ENCODE measurements at places on chromosomes 5 and 9. TPM values are rescaled to one million over a fixed set of nuclear protein-coding genes. Genes with fewer than 3 reads are reported as not detected.

DNA sequence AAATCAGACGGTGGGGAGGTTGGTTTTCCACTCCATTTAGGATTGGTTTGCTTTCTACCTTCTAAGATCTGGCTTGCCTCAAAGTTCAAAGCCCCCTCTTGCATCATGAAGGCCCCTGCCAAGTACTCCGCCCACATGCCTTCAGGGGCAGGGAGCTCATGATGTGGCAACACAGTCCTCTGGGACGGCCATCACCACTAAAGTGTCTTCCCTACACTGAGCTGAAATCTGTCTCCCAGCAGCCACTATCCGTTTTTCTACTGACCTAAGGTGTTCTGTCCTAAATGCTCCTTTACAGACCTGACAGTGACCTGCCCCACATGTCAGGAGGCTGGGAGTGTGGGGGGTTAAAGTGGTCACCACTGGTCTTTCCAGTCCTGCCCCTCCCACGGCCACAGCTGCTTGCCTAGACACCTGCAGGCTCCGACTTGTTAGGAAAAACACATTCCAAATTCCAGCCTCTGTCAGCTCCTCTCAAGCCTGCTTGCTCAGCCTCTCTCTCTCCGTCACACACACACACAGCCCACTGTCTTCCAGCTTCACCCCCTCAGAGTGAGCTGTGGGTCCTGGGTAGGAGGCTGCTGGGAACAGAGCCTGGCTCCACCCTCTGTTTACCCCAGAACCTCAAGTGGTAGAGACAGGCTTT, 44.9 kb downstream of the SHB start:
- DNase-seq: peak; percentile 39

DNA sequence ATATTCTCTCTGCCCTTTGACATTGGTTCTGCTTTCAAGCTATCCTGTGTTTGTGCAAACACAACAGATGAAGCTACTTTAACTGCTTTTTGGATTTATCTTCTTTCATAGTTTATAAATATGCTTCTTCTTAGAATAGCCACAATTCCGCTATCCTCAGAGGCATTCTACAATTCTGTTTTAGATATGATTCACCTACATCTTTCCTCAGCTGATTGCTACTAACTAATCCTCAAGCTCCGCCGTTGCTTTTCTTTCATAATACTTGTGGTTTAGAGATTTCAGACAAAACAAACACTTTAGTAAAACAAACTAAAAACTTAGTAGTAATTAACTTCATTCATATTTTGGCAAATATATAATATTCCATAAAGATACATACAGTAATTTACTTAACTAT, 52.5 kb downstream of the ECPAS start:
- DNase-seq: no peak

GRCh38 chr9:111008158-111009075, 29.9 kb downstream of the LPAR1 start:
- peak; percentile 49 for DNase-seq

DNA sequence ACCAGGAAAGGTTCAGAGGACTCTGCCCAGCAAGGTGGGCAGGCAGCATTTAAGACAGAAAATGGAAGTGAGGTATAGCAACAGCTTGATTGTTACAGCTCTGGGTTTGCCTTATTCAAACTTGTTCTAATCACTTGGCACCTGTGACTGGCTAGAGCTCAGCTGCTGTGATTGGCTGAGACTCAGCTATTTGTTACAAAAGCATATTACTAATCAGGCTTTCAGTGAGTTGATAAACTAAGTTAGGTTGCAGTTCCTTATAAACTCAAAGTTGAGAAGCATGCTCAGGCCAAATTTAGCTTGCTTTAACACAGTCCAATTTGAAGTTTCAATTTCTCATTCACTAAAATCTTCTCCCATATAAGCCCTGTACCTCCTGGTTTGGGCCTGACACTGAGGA, 56.3 kb downstream of the GDA start:
- peak; percentile 10 for DNase-seq

DNA sequence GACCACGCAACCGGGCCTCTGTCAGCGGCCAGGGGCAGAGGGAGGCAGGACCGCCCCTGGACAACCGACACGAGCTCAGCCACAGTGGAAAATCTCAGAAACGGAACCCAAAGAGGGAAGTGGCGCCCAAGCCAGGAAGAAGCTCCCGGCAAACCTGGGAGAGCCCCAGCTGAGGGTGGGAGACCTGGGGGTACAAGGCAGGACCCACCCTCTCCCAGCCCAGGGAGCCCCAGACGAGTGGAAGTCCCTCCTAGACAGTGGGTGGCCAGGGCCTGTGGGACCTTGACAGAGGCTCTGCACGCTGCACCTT, 3.0 kb downstream of the SLC12A7 start:
- no peak for DNase-seq

DNA sequence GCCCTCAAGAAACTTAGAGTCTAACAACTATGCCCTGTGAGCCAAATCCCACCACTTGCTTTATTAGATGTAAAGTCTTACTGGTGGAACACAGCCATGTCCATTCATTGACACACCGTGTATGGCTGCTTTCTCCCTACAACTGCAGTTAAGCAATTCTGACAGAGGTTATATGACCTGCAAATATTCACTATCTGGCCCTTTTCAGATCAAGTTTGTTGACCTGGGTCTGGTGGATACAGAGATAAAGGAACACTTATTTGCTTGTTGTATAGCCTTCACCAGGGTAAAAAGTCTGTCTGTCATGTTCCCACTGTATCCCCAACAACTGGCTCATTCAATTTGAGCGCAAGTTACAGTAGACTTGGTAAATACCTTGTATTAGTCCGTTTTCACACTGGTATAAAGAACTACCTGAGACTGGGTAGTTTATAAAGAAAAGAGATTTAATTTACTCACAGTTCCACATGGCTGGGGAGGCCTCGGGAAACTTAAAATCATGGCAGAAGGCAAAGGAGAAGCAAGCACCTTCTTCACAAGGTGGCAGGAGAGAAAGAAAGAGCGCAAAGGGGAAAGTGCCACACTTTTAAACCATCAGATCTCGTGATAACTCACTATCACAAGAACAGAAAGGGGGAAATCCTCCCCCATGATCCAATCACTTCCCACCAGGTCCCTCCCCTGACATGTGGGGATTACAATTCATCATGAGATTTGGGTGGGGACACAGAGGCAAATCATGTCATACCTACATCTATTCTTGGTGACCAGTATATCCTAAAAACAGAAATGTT, 27.9 kb downstream of the DEPDC1B start:
- DNase-seq: no peak

DNA sequence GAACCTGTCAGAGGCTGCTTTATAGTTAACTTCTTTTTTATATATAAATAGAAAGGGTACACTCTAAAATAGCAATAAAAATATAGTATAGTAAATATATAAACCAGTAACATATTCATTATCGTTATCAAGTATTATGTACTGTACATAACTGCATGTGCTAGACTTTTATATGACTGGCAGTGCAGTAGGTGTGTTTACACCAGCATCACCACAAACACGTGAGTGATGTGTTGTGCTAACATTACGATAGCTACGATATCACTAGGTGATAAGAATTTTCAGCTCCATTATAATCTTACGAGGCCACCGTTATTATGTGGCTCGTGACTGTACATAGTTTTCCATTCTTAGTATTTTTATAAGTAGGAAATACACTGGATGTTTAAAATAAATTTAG, 43.8 kb upstream of the MEF2C start:
- no peak for DNase-seq

DNA sequence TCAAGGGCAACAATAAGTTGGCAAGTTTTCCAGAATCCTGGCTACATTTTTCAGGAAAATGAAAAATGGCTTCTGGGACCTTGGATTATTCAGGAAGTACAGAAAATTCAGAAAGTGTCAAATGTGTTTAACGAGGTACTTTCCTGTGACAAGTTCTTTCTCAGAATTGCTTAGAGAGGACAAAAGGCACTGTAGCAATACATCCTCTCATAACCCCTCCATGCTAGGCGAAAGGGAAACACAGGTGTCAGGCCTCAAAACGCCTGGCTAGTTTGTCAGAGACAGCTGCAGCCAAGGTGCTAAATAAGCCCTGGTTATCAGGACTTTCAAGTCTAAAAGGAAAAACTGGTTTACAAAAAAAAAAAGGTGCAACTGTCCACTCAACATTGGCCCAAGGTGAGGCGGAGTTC, 115.2 kb downstream of the GNAQ start:
- DNase-seq: no peak

GRCh38 chr5:4544049-4544670, 596.0 kb upstream of the ADAMTS16 start:
- DNase-seq: no peak

DNA sequence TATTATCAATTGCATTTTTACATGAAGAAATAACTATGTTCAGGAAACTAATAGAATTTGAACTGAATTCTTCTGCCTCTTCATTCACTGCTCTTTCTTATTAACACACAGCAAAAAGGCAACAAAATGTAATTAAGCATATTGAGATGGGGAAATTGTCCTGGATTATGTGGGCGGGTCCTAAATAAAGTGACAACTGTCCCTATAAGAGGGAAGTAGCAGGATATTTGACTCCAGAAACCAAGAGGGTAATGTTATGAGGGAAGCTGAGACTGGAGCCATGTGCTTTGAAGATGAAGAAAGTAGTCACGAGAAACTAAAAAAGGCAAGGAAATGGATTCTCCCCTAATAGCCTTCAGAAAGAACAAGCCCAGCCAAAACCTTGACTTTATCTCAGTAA, 311.2 kb upstream of the PIK3R1 start:
- no peak for DNase-seq

DNA sequence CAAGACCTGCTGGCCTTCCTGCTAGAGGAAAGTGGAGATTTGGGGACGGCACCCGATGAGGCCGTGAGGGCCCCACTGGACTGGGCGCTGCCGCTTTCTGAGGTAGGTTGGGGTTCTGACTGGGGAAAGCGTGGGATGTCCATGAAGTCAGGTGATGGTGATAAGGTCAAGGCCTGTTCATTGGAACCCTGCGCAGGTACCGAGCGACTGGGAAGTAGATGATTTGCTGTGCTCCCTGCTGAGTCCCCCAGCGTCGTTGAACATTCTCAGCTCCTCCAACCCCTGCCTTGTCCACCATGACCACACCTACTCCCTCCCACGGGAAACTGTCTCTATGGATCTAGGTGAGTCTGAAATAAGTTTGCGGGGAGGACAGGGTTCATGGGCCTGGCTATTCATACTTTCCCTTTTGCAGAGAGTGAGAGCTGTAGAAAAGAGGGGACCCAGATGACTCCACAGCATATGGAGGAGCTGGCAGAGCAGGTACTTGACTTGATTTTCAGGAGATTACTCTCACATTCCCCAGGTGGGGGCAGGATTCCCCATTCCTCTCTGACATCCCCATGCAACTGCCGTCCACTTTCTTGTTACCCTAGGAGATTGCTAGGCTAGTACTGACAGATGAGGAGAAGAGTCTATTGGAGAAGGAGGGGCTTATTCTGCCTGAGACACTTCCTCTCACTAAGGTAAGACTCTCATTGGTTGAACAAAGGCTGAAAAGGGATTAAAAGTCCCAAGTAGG, 505 bp downstream of the CREB3 start:
- DNase-seq: peak; percentile 86

DNA sequence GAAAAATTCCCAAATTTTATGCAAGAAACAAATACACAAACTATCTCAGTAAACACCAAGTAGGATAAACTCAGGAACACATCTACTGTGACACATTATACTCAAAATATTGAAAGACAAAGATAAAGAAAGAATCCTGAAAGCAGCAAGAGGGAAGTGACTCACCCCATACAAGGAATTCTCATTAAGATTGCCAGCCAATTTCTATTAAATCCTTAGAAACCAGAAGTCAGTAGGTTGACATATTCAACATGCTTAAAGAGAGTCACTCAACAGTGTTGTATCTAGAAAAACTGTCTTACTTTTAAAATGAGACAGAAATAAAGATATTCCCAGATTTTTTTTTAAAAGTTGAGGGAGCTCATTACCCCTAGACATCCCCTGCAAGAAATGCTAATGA, 15.5 kb downstream of the SPATA31E1 start:
- DNase-seq: peak; percentile 58

GRCh38 chr5:127363403-127363802, 72.8 kb downstream of the MEGF10 start:
- DNase-seq: no peak

- no peak for DNase-seq
Observed at GRCh38 chr9:116687754-116688135, 640 bp downstream of the TRIM32 start.

GRCh38 chr5:31638748-31639418, at the start of gene PDZD2:
Gene PDZD2, plus strand, starts transcription at chr5:31639131.
- DNase-seq: peak; percentile 78

DNA sequence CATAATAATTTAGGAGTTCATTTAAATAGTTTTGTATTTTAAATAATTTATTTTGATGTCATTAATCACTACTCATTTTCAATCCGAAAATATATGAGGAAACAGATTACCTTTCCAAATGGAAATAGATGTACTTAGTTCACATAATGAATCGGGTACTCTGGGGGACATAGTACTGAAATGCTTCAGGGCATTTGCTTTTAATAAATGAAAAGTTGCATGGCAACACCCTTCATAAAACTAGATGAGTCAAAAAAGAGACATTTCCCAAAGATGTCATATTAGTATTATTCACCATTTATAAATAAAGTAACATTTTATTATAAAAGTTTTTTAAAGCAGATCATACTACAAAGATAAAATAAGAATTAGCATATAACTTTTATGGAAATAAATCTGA, 177.8 kb downstream of the MCTP1 start:
- DNase-seq: no peak

DNA sequence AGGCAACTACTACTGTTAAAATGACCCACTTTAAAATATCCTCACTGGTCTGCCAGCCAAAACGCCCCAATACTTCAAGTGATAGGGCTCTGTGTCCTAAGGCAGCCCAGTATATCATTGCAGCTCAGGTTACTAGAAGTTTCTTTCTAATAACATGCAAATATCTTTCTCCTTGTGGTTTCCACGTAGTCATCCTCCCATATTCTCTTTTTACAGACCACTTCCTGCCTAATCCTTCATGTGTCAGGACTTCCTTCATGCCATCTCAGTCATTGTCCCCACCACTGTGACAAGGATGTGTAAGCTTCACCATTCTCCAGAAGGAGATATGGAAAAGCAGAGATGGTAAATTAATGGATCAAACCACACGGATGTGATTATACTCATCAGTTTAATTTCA, 813.7 kb downstream of the MAT2B start:
- no peak for DNase-seq

- DNase-seq: peak; percentile 76
Observed at GRCh38 chr9:81266674-81267073, 422.7 kb downstream of the TLE1 start.

DNA sequence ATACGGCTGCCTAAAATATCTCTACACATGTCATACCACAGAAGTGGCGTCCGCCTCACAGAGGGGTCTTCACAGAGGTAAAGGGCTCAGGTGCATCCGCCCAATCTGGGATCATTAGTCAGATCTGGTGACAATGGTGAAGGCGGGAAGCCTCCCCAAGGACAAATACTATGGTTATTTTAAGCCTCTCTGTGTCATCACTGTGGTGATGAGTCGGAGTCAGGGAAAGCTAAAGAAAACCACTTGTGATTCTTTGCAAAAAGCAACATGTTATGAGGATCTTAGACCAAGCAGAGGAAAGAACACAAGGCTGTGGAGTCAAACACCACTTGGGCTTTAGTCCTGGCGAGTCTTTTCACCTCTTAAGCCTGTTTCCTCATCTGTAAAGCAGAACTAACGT, 190.4 kb downstream of the DRD1 start:
- peak; percentile 55 for DNase-seq

- peak; percentile 82 for DNase-seq
Observed at GRCh38 chr5:17079562-17079961, 137.9 kb upstream of the BASP1 start.

FOXD4 gene
- total RNA-seq: 0.05 TPM

ZNF618 gene
- 4.6 TPM for total RNA-seq

IFNA4 gene
- total RNA-seq: not detected

TPRN gene
- 4.5 TPM for total RNA-seq

LEAP2 gene
- not detected for total RNA-seq

UBE2QL1 gene
- total RNA-seq: 0.02 TPM

PRDM9 gene
- total RNA-seq: not detected

SOHLH1 gene
- total RNA-seq: not detected

TARS1 gene
- 249 TPM for total RNA-seq

Data from M059J (cell line).